ELF-1 (cell line): ENCODE measurements at places on chromosomes 3 and 15.
A peak's percentile ranks its signal among the peaks of the same experiment; 100 is the strongest.

- DNase-seq: peak; percentile 46
Measured at GRCh38 chr3:64342940-64343688, 117.8 kb upstream of the PRICKLE2 start.

GRCh38 chr15:97096303-97096835, 765.9 kb downstream of the NR2F2 start:
- no peak for DNase-seq

GRCh38 chr3:134079111-134079547, 49.4 kb upstream of the SLCO2A1 start:
- no peak for DNase-seq

- DNase-seq: peak; percentile 44
Measured at GRCh38 chr3:126659915-126660886, 5.3 kb upstream of the TXNRD3 start.
